ENCODE measurements at places on chromosomes 7 and 10. TPM values are rescaled to one million over a fixed set of nuclear protein-coding genes. Genes with fewer than 3 reads are reported as not detected.

NPFFR1 gene
- not detected for total RNA-seq

GRCh38 chr10:88471899-88472298, 111.2 kb downstream of the RNLS start:
- DNase-seq, result no peak
- H3K4me1 ChIP-seq, result peaks cover 7% of the 10 kb centered on the region
- no peak overlapping the region for H3K27ac ChIP-seq

DNA sequence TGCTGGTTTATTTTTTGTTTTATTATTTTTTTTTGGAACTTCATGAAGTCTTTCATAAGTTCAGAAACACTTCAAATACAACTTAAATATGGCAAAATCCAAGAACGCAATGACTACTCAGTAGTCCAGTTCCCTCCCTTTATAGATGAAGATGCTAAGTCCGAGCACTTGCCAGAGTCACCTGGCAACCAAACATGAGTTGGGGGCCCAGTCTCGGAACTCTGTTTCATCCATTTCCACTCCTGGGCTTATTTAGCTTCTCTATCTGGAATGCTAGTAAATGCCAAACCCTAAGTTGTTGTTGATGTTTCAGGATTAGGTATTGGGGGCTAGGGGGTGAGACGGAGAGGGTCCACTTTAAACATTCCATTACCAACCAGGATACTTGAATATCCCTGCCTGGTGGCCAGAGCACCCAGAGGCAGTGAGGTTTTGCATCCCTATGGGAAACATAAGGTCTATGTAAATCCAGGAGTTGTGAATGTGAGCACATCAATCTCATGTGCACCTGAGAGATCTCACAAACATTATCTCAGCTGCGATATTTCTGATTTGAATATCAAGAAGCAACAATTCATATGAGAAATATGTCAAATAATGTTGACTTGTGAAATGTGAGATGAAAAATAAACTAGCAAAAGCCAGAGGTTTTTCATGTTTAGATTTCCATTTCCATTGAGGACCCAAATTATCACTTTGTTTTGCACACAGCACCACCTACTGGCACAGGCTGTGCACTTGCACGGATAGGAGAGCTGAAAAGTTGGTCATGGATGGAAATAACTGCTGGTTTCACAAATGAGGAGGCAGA, 129.3 kb downstream of the PKD1L1 start:
- H3K36me3 ChIP-seq, result no peaks in the 10 kb centered on the region
- no peaks in the 10 kb centered on the region for H3K27me3 ChIP-seq
- H3K4me1 ChIP-seq, result no peaks in the 10 kb centered on the region
- peak; percentile 82 for DNase-seq

GRCh38 chr7:85940798-85941197, 702.9 kb upstream of the GRM3 start:
- no peaks in the 10 kb centered on the region for H3K4me1 ChIP-seq
- no peak for DNase-seq
- no peaks in the 10 kb centered on the region for H3K27me3 ChIP-seq
- H3K36me3 ChIP-seq, result no peaks in the 10 kb centered on the region
- no peak overlapping the region for H3K27ac ChIP-seq

DNA sequence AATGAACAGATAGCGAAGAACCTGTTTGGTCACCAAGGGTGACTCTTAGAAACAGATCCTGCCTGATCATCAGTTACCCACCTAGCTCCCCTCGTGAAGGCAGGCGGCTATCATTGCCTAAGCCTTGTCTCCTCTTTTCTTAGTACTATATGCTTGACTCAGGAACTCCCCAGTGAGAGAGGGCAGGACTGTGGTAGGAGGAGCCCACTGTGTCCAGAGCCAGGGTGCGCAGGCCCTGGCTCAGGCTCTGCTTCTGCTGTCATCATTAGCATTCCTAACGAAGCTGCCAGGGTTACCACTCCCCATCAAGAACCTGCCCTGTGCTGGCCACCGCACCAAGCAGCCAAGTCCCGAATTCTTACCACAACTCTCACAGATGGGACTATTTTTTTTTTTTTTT, 160.8 kb downstream of the CHN2 start:
- no peaks in the 10 kb centered on the region for H3K4me1 ChIP-seq
- no peaks in the 10 kb centered on the region for H3K27me3 ChIP-seq
- H3K36me3 ChIP-seq, result no peaks in the 10 kb centered on the region
- no peak for DNase-seq
- no peak overlapping the region for H3K27ac ChIP-seq
- no peak overlapping the region for H3K4me3 ChIP-seq

- no peaks in the 10 kb centered on the region for H3K27me3 ChIP-seq
- no peak overlapping the region for H3K4me3 ChIP-seq
- H3K4me1 ChIP-seq, result no peaks in the 10 kb centered on the region
- DNase-seq, result no peak
- H3K36me3 ChIP-seq, result no peaks in the 10 kb centered on the region
Measured at GRCh38 chr7:95066737-95067530, 159.5 kb downstream of the PPP1R9A start.

DNA sequence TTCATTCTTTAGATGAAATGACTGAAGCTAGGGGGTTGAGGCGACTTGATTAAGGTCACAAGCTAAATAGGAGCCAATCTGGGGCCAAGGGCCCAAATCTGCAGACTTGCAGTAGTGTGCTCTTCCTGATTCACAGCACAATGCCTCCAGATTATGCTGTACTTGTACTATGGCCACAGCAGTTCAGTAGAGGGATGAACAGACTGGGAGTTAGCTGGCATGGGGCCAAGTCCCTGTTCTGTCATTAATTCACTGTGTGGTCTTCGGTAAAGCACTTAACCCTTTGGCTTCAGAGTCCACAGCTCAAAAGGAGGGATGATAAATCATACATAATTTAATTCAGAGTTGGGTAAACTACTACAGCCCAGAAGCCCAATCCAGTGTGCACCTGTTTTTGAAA, 196.8 kb downstream of the XPNPEP1 start:
- no peak for DNase-seq
- no peak overlapping the region for H3K4me3 ChIP-seq
- H3K4me1 ChIP-seq, result no peaks in the 10 kb centered on the region
- no peaks in the 10 kb centered on the region for H3K27me3 ChIP-seq
- H3K27ac ChIP-seq, result no peak overlapping the region

DNA sequence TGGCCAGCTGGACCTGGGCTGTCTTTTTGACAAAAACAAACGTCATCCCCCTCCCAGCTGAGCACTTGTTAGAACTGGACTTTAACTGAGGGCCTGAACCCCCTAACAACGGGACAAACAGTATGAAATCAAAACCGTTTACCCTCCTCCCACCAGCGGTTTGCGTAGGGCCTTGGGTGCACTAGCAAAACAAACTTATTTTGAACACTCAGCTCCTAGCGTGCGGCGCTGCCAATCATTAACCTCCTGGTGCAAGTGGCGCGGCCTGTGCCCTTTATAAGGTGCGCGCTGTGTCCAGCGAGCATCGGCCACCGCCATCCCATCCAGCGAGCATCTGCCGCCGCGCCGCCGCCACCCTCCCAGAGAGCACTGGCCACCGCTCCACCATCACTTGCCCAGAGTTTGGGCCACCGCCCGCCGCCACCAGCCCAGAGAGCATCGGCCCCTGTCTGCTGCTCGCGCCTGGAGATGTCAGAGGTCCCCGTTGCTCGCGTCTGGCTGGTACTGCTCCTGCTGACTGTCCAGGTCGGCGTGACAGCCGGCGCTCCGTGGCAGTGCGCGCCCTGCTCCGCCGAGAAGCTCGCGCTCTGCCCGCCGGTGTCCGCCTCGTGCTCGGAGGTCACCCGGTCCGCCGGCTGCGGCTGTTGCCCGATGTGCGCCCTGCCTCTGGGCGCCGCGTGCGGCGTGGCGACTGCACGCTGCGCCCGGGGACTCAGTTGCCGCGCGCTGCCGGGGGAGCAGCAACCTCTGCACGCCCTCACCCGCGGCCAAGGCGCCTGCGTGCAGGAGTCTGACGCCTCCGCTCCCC, at the start of gene IGFBP1:
Gene IGFBP1, plus strand, starts transcription at position 304 of the 808 bp plus-strand sequence. Its CDS starts 165 bp downstream, at position 469.
- H3K27ac ChIP-seq, result no peak within 1 kb of the TSS
- H3K27me3 ChIP-seq, result peaks cover 33% of the 10 kb centered on the region
- DNase-seq, result no peak
- H3K4me3 ChIP-seq, result peak within 1 kb of the TSS; percentile 35
